ENCODE measurements at places on chromosomes 5 and 9.

GRCh38 chr5:77832166-77832770 is 56.1 kb upstream of the TBCA start:
- DNase-seq = no peak
- peaks cover 44% of the 10 kb centered on the region for H3K27me3 ChIP-seq
- no peaks in the 10 kb centered on the region for H3K4me1 ChIP-seq
- H3K4me3 ChIP-seq = no peak overlapping the region
- no peaks in the 10 kb centered on the region for H3K36me3 ChIP-seq

DNA sequence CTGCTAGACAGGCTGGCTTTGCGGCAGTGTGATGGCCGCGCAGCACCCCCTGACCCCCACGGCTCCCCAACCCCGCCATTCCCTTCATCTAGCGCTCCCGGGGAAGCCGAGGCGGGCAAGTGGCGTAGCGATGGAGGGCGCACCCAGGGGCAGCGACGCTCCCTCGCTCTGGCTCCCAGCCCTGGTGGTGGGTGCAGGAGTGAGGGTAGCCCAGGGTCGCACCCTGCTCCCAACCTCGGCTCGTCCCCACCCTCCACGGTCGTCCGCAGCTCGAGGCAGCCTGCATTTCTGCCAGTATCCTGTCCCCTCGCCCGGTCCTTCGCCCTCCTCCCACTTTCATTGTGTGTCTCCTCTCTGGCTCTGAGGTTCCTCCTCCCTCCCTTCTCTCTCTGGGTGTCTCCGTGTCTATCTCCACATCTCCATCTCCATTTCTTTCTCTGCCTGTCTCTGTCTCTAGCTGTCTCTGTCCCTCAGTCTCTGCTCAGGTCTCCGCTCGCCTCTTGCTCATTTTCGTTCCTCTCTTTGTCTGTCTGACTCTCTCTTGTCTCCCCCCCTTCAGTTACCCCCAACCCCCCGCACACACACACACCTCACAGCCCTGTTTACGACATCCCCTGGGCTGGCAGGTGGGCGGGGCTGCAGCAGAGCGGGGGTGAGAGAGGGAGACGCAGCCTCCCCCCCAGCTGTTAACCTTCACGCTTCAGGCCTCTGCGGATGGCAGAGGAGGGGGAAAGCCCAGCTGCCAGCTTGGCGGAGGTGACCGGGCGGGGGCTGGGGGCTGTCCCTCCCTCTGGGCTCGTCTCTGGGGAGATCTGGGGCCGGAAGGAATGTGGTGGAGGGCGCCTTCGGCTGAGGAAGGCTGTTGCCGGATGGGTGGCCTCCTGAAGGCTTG is 48.7 kb upstream of the PSD2 start:
- peaks cover 19% of the 10 kb centered on the region for H3K4me1 ChIP-seq
- peak; percentile 38 for DNase-seq
- no peak overlapping the region for H3K27ac ChIP-seq

DNA sequence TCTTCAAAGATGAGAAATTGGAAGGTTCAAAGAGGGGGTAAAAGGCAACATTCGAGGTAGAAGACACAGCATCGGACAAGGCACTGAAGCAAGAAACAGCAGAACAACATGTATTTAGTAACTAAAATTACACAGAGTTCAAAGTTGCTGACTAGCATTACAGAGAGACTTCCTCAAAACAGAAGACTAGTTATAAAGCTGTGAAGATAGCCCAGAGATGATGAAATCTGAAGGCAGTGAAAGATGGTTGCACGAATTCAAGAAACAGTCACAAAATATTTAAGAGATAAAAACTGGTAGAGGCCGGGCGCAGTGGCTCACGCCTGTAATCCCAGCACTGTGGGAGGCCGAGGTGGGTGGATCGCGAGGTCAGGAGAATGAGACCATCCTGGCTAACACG is 16.3 kb downstream of the MAPKAP1 start:
- no peak overlapping the region for H3K4me3 ChIP-seq
- no peaks in the 10 kb centered on the region for H3K27me3 ChIP-seq
- H3K27ac ChIP-seq = no peak overlapping the region
- no peaks in the 10 kb centered on the region for H3K4me1 ChIP-seq
- DNase-seq = no peak

- no peak for DNase-seq
- no peaks in the 10 kb centered on the region for H3K27me3 ChIP-seq
- no peaks in the 10 kb centered on the region for H3K36me3 ChIP-seq
- no peaks in the 10 kb centered on the region for H3K4me1 ChIP-seq
- no peak overlapping the region for H3K4me3 ChIP-seq
These were observed 121.2 kb downstream of the HOMER1 start for GRCh38 chr5:79392776-79393175.

GRCh38 chr9:73154722-73155121 is 3.1 kb downstream of the ANXA1 start:
- no peaks in the 10 kb centered on the region for H3K27me3 ChIP-seq
- H3K36me3 ChIP-seq = peaks cover 34% of the 10 kb centered on the region
- H3K4me3 ChIP-seq = peak overlapping the region; percentile 84
- peaks cover 76% of the 10 kb centered on the region for H3K4me1 ChIP-seq
- DNase-seq = peak; percentile 40

DNA sequence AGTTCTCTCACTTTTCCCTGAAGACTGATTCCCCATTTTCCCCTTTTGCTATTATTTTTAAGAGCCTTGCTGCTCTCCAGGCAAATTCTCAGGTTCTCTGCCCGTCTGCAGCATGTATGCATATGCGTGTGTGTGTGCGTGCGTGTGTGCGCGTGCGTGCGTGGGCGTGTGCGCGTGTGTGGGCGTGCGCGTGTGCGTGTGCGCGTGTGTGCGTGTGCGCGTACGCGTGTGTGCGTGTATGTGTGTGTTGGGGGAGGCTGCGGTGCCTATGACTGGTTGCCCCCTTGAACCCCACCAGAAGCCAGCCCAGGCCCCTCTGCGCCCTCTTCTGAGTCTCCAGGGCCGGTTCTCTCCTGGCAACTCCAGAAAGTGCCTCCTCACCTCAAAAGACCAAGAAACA is 987 bp upstream of the FOXI1 start:
- no peak overlapping the region for H3K4me3 ChIP-seq
- no peaks in the 10 kb centered on the region for H3K36me3 ChIP-seq
- no peaks in the 10 kb centered on the region for H3K4me1 ChIP-seq
- H3K27me3 ChIP-seq = peaks cover 9% of the 10 kb centered on the region

GRCh38 chr9:17843236-17843635 is 264.4 kb downstream of the SH3GL2 start:
- H3K4me3 ChIP-seq = no peak overlapping the region
- no peaks in the 10 kb centered on the region for H3K4me1 ChIP-seq
- no peak for DNase-seq
- H3K36me3 ChIP-seq = no peaks in the 10 kb centered on the region

DNA sequence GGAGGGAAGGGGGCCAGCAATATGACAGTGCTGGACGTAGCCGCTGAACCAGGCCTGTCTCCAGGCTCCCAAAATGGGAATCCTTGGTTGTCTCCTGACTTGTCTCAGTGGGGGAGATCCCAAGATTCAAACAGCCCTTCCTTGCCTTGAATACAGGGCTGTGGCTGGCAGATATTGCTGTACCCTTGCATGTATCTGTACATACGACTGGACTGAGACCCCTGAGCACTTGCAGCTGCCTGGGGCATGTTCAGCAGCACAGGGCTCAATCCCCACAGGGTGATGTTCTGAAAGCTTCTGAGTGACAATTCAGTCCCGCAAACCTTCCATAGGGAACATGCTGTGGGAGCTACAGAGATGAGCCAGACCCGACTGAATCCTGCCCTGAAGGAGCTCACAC is 13.3 kb downstream of the OR13J1 start:
- H3K27ac ChIP-seq = no peak overlapping the region
- H3K27me3 ChIP-seq = peaks cover 7% of the 10 kb centered on the region
- peak; percentile 2 for DNase-seq
- no peaks in the 10 kb centered on the region for H3K36me3 ChIP-seq
- no peak overlapping the region for H3K4me3 ChIP-seq

DNA sequence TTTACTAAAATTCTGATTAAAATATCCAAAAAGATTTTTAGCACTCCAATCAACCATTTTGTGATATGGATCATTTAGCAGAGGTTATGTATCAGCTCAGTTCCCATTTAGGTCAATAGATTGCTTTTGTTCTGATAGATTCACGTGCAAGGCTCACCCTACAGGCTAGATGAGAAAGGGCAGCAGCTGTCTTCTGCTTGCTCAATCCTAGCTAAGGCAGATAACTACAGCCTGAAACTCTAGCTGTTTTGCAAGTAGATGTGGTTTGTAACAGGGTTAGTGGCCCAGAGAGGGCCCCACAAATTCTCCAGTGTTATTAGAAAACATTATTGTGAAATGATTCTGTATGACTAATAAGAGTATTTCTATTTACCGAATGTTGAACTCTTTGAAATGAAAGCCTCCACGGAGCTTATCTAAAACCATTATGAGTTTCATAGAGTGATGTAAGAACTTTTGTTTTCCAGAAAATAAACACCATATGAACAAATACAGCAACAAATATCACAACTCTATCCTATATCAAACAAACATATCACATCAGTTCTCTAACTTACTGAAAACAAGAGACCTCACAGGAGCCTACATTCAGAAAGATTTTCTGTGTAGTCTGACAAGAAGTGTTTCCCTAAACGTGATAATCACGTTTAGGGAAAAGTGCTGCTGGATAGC is 841.9 kb upstream of the ACO1 start:
- H3K27me3 ChIP-seq = no peaks in the 10 kb centered on the region
- peak; percentile 9 for DNase-seq
- no peak overlapping the region for H3K27ac ChIP-seq
- no peak overlapping the region for H3K4me3 ChIP-seq
- peaks cover 8% of the 10 kb centered on the region for H3K4me1 ChIP-seq
- no peaks in the 10 kb centered on the region for H3K36me3 ChIP-seq

DNA sequence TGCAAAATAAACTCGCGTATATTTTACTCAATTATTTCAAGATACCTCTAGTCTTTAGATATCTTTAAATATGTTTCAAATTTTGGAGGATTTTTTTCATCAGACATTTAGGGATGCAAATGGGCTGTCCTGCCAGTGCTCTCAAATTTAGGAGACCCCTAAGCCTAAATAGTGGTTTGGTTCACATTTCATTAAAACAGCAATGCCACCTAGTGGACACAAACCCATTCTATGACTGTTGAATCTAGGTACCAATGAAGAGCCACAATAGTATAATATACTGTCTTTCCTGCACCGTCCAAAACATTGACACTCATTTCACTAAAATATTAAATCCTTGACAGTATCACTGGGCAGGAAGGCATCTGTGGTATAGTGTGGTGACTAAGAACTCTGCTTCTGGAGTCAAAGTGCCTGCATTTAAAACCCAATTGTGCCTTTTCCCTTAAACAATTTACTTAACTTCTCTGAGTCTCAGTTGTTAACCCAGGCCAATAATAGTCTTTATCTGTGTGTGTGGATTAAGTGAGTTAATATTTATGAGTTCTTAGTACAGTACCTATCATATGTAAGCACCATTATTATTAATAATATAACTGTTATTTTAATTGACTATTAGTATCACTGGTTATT is 148.0 kb downstream of the RORB start:
- no peaks in the 10 kb centered on the region for H3K27me3 ChIP-seq
- H3K27ac ChIP-seq = no peak overlapping the region
- peak; percentile 6 for DNase-seq
- H3K4me3 ChIP-seq = no peak overlapping the region

DNA sequence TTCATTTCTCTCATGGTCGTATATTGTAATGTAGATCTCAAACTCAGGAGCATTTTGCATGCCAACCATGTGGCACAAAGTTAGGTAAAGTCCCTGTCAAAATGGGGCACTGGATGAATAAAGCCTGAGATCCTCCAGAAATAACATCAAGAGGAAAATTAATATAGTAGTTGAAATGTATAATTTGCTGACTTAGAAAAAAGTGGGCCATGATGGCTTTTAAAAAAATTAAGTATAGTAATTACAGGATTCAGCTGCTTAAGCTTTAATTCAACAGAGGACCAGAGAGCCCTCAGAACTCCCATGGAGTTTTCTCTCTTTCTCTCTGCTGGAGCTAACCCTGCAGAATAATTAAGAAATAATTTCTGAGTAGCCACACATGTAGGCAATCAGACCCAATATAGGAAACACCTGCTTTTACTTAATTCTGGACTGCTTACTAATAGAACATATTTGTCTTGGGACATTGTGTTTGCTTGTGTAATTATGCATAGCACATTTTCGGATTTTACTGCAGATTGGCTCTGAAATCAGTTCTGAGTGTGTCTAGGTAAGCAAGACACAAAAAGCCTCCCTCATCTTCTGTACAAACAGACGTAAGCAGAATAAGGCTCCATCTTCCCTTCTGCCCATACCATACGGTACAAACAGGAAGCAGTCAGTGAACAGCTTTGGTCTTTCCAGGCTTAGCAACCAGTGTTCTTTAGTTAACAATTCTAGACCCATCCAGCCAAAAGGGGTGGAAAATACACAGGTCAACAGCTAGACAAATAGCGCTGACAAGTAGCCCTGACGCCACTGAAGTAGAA is 26.5 kb upstream of the PCSK1 start:
- H3K36me3 ChIP-seq = no peaks in the 10 kb centered on the region
- no peak overlapping the region for H3K4me3 ChIP-seq
- peaks cover 11% of the 10 kb centered on the region for H3K27me3 ChIP-seq
- H3K4me1 ChIP-seq = no peaks in the 10 kb centered on the region
- no peak for DNase-seq
- H3K27ac ChIP-seq = no peak overlapping the region

DNA sequence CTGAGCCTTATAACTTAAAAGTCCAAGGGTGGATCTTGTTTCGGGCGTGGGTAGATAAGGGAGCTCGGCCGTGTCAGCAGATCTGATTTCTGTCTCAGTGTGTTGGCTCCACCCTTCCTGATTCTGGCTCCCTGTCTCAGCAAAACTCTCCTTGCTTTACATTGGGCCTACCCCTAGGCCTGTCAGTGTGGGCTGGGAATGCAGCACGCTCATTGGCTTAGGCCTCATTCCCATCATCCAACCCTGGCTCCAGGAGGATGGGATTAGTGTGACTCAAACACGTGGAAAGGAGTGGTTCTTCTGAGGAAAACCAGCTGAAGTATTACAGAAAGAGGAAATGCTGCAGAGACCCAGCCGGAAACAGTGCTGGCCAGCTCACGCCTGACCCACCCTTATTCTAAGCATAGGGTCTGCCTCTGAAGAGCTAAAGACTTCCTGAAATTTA is 59.9 kb downstream of the ZFAND5 start:
- H3K27me3 ChIP-seq = no peaks in the 10 kb centered on the region
- peak; percentile 29 for DNase-seq
- peak overlapping the region; percentile 43 for H3K4me3 ChIP-seq
- H3K27ac ChIP-seq = peak overlapping the region; percentile 88
- H3K36me3 ChIP-seq = peaks cover 10% of the 10 kb centered on the region
- peaks cover 37% of the 10 kb centered on the region for H3K4me1 ChIP-seq

DNA sequence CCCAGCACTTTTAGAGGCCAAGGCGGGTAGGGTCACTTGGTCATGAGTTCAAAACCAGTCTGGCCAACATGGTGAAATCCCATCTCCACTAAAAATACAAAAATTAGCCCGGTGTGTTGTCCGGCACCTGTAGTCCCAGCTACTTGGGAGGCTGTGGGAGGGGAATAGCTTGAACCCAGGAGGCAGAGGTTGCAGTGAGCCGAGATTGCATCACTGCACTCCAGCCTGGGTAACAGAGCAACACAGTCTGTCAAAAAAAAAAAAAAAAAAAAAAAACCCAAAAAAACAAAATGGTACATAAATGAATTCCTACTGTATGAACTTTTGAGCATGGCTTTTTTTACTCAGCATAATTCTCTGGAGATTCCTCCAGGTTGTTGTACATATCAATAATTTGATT is 37.6 kb upstream of the PCAT7 start:
- H3K4me1 ChIP-seq = no peaks in the 10 kb centered on the region
- H3K4me3 ChIP-seq = no peak overlapping the region
- no peak overlapping the region for H3K27ac ChIP-seq
- no peaks in the 10 kb centered on the region for H3K36me3 ChIP-seq

Data from activated CD4-positive, alpha-beta T cell treated with anti-CD3 and anti-CD28 coated beads, Interleukin-2, amount 10 ng/mL, durations not matched to agents 7 days and 5 days (primary cell).